ENCODE measurements at places on chromosomes 12 and 14. TPM values are rescaled to one million over a fixed set of nuclear protein-coding genes. Genes with fewer than 3 reads are reported as not detected.

PPP4R4 gene
- 0.03 TPM for polyA plus RNA-seq

KITLG gene
- polyA plus RNA-seq, result not detected

CFAP251 gene
- polyA plus RNA-seq, result 0.97 TPM

TAS2R8 gene
- 0.20 TPM for polyA plus RNA-seq

SYNE2 gene
- 39.5 TPM for polyA plus RNA-seq

POLE2 gene
- polyA plus RNA-seq, result 1.4 TPM

GRCh38 chr12:4108803-4109345 is 164.7 kb upstream of the CCND2 start:
- DNase-seq, result no peak

- peak; percentile 47 for DNase-seq
Observed at GRCh38 chr12:111304642-111305071, 64.2 kb downstream of the PHETA1 start.

GRCh38 chr14:105337433-105337832 is 22.9 kb downstream of the PACS2 start:
- no peak for DNase-seq

LHX5 gene
- not detected for polyA plus RNA-seq

DNA sequence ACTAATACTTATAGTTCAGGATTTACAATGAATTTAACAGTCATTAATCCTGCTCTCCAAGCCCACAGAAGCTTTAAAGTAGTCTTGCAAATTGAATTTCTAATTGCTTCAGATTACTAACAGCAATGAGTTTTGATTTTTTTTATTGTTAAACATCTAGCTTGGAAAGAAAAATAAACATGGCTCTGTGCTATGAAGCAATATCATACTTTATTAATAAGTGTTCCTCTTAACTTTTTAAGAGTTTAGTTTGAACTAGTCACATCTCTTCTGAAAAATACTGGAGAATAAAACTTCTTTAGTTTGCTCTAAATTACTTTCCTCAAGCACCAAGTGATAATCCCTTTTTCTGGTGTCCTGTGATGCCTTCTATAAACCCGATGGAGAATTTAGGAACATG is 250.2 kb downstream of the TRHDE start:
- no peak for DNase-seq

- DNase-seq, result no peak
Observed at GRCh38 chr14:51107801-51108200, 12.9 kb upstream of the TRIM9 start.

DNA sequence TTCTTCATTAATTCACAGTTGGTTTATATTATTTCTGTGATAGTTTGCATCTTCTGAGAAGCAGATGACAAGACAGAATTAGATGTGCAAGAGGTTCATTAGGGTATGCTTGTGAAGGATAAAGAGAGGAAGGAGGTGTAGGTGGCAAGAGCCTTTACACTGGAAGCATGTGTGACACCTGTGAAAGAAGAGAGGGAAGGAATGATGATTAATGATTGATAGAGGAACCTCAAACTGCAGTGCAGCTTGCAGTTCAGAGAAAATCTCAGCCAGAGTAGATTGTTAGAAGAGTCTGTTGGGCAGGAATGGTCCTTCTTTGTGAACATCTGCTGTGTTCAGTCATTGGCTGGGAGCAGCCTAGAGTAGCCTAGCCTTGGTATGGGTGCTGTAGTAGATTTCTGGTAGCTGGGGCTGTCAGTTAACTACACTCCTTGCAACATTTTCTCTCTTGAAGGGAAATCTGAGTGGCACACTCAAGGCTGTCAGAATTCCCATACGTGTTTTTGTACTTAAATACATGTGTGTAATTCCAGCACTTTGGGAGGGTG is 9.0 kb downstream of the RCOR1 start:
- no peak for DNase-seq

GRCh38 chr12:18864900-18865561 is 127.1 kb downstream of the CAPZA3 start:
- DNase-seq, result no peak

KCNMB4 gene
- 0.82 TPM for polyA plus RNA-seq

GRCh38 chr12:124413401-124413800 is 118.5 kb downstream of the RFLNA start:
- DNase-seq, result no peak

DNA sequence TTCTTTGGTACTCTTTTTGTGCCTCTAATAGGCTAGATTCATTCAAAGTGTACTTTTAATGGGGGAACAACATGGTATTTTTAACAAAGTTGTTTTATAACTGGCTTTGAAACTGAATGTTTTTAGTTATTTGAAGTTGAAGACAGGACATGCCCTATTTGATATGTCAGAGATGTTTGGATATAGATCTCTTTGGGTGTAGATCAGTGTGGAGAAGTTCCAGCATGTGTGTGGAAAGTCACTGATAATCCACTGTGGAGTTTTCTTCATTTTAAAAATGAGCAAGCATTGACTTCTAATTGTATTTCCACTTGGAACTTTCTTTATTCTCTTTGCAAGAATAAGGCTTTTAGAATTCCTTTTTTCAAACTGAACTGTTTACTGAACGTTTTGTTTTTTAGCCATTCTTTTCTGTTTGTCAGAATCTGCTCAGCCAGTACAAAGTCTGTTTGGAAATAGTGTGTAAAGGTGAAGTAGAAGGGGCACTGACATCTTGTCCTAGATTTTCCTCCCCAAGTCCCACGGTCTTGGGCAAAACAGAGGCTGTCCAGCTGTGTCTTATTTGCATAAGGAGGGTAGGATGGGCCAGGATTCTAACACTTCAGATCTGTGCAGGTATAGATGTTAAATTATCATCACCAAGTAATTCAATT is 35.0 kb downstream of the TDP1 start:
- DNase-seq, result no peak

CIROP gene
- not detected for polyA plus RNA-seq

GRCh38 chr12:116861320-116861719 is 19.9 kb downstream of the HRK start:
- peak; percentile 77 for DNase-seq

DNA sequence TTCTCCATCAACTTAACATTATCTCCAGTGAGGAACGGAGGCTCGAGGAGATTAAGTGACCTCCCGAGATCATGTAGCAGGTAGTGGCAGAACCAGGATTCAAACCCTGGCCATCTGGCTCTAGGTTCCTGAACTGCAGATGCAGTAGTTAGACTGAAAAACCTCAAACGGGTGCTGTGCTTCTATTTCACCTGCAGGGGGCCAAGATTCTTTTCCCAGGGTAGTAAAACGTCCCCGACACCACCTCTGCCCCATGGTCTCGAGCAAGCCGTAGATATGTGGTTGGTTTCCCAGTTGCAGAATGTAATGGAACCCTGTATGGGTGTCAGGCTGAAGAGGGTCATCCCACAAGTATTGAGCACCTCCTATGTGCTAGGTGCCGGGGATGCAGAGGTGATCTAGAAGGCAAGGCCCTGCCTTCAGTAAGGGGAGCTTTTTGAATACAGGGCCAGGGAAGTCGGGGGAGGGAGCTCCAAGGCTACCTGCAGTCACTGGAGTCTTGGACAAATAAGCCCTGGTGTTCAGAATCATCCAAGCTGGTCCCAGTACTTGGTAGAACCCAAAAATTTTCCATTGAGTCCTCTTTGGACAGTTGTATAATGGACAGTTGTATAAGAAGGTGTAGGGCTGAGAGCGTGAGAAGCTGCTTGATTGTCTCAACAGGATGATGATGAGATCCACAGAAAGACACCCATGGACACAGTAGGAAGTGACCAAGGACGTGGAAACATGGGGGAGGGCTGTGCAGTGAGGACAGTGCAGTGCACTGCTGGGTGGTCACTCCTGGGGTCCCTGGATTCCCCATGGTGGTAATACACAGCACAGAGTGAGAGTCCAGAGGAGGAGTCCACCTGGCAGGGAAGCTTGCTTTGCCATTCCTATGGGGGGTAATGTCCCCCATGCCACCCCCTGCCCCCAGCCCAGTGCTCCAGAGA is 197.2 kb downstream of the CHST11 start:
- peak; percentile 40 for DNase-seq

OASL gene
- polyA plus RNA-seq, result 0.72 TPM

PLCZ1 gene
- polyA plus RNA-seq, result not detected

GRCh38 chr14:75978249-75978731 is 3.5 kb downstream of the TGFB3 start:
- peak; percentile 49 for DNase-seq

GRCh38 chr12:66241061-66242043 is 52.3 kb downstream of the IRAK3 start:
- no peak for DNase-seq

GRCh38 chr12:45745861-45746277 is 16.4 kb downstream of the ARID2 start:
- DNase-seq, result peak; percentile 38

KRT6A gene
- polyA plus RNA-seq, result not detected

DNA sequence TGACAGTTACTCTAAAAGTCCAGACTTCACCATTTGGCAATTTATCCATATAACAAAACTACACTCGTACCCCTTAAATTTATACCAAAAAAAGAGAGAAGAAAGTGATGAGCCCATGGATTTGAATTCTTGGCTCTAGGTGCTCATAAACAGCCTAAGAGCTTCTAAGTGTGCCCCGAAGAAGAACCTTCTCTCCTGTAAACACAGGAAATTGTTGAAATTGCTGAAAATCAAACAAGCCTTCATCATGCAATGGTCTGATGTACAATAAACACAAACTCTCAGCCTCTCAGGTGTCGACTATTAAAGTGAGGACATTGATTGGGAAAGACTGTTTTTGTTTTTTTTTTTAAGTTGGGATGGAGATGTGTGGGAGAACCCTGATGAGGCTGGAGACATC is 21.8 kb downstream of the PDE6H start:
- no peak for DNase-seq

GRCh38 chr12:123886931-123887582 is 85.6 kb downstream of the CCDC92 start:
- DNase-seq, result no peak

DNA sequence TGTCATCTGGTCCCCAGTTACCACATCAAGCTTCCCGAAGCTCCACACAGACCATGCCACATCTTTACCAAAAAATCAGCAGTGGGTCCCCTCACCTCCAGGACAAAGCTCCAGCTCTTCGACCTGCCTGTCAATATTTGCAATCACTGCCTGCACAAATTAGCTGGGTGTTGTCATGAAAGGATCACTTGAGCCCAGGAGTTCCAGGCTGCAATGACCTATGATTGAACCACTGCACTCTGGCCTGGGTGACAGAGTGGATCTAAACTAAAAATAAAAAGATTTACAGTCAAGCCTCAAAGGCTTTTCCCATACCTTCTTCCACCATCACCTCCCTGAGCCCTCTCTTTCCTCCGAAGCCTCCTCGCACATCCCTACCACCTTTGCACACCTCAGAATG is 7.2 kb downstream of the CD4 start:
- no peak for DNase-seq

DNA sequence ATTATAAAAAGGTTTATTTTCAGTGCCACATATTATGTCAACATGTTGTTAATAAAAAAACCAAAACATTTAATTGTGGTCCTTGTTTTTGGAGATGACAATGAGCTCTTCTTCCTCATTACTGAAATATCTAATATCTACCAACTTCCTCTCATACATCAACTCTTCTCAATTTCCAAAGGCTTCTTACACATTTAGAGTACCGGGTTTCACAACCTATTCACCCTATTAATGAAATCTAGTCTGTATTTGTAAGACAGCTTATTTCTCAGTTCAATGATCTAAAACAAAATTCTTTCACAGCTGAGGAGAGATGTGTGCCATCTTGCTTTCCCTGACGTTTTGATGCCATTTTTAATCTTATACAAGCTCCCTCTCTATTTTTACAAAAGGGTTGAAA is 14.5 kb downstream of the NRDE2 start:
- DNase-seq, result no peak

SLC38A4 gene
- polyA plus RNA-seq, result not detected

DUSP6 gene
- 42.2 TPM for polyA plus RNA-seq

- DNase-seq, result no peak
Observed at GRCh38 chr14:76884853-76885276, 58.7 kb downstream of the LRRC74A start.

DNA sequence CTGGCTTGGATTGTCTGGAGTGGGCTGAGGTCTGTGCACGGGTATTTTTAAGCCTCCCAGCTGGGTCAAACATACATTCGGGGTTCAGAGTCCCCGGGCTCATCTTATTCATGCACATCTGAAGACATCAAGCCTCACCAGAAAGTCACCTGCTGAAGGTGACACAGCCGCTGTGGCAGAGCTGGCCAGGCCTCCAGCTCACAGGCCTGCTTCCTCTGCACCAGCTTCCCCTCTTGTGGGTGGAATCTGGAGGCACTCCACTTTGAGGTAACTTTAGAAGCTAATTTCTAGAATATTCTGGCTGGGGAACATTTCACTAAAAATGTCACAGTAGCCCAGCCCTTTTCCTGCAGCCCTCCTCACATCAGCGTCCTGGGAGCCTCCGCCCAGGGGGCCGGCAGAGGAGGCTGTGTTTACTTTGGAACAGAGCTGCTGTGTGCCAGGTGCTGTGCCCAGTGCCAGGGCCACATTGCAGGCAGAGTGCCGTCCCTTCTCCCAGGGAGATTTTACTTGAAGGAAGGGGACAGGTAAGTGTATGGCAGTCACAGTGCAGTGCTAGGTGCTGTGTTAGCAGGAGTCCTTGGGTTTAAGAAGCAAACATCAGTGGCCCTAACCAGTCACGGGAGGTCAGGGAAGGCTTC is 62.2 kb downstream of the TSPAN11 start:
- DNase-seq, result no peak

DNA sequence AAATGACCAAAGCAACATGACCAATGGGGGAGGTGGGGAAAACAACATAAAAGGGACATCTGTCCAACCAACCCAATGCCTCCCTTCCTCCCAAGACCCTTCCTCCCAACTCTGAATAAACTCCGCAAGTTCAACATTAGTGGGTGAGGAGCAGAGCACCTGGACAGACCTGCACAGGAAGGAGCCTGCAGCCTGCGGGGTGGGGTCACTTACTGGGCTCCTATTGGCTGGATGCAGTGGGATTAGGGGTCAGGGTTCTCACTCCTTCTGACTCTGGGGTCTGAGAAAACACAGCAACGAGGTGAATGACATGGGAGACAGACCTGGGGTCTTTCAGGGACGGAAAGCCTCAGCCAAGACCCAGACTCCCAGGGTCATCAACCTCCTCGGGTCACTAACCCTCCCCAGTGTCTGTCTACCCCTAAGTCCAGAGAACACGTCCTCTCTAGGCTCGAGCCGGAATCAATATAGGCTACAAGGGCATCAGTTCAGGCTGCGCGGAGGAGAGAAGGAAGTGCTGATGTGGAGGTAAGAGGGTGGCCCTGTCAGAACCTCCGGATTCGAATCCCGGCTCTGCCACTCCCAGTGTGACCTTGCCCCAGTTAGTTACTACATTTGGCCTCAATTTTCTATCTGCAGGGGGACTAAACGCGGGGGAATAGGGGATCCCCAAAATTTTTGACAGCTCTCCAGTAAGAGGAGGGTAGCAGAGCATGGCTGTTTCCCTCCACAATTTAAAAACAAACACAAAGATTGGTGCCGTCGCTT is 860 bp downstream of the NDRG2 start:
- DNase-seq, result peak; percentile 34
